ENCODE measurements at places on chromosomes 5 and 9.

GRCh38 chr9:116157436-116158138 lies 4.0 kb downstream of the PAPPA start:
- no peaks in the 10 kb centered on the region for H3K4me1 ChIP-seq
- H3K27me3 ChIP-seq = no peaks in the 10 kb centered on the region
- H3K27ac ChIP-seq = peak overlapping the region; percentile 81
- H3K4me3 ChIP-seq = peak overlapping the region; percentile 48

GRCh38 chr5:141715346-141715905 lies 33.4 kb upstream of the ARAP3 start:
- H3K27me3 ChIP-seq = no peaks in the 10 kb centered on the region
- no peak overlapping the region for H3K4me3 ChIP-seq
- DNase-seq = no peak
- H3K27ac ChIP-seq = no peak overlapping the region
- no peaks in the 10 kb centered on the region for H3K36me3 ChIP-seq
- no peaks in the 10 kb centered on the region for H3K4me1 ChIP-seq

DNA sequence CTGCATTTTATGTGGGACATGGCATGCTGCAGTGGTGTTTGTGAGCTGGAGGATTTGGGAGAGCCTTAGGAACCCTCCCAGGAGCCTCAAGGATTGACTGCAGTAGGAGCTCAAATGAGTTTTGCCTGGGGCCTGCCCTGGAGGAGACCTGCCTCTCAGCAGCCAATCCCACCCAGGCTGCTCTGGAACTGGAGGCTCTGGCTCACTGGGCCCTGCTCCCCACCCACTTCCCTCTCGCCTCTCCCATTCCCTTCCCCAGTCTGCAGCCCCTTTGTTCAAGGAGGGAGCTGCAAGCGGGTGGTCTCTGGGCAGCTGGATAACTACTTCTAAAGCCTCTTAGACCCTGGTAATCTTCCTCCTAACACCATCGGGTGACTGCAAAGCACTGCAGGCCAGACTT lies 24.2 kb downstream of the KCNIP1 start:
- DNase-seq = peak; percentile 49
- no peak overlapping the region for H3K27ac ChIP-seq
- H3K36me3 ChIP-seq = no peaks in the 10 kb centered on the region
- H3K4me1 ChIP-seq = no peaks in the 10 kb centered on the region

DNA sequence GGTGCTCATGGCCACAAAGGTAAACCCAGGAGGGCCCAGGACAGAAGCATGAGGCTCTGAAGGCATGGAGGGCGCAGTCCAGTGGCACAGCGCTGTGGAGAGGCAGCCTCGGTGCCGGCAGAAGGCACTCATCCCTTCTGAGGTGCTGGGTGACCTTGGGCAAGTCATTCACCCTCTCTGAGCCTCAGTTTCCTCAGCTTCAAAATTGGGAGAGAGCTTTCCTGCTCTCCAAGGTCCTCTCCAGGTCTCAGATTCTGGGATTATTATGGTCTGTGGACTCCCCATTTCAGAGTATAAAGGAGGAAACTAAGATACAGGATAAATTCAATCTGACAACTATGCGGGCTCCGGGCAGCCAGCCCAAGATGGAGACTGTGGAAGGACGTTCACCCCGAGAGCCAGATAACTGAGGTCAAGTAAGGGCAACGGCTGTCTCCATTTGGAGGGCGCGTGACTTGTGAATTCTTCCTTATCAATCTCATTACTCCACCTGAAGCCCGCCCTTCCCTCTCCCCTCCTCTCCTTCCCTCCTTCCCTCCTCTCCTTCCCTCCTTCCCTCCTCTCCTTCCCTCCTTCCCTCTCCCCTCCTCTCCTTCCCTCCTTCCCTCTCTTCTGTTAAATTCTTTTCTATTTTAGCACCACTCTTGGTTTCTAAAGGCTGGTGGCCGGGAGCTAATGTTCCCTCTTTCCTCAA lies 58.1 kb downstream of the LRSAM1 start:
- peaks cover 92% of the 10 kb centered on the region for H3K36me3 ChIP-seq
- no peaks in the 10 kb centered on the region for H3K27me3 ChIP-seq
- H3K27ac ChIP-seq = peak overlapping the region; percentile 77
- H3K4me3 ChIP-seq = no peak overlapping the region

DNA sequence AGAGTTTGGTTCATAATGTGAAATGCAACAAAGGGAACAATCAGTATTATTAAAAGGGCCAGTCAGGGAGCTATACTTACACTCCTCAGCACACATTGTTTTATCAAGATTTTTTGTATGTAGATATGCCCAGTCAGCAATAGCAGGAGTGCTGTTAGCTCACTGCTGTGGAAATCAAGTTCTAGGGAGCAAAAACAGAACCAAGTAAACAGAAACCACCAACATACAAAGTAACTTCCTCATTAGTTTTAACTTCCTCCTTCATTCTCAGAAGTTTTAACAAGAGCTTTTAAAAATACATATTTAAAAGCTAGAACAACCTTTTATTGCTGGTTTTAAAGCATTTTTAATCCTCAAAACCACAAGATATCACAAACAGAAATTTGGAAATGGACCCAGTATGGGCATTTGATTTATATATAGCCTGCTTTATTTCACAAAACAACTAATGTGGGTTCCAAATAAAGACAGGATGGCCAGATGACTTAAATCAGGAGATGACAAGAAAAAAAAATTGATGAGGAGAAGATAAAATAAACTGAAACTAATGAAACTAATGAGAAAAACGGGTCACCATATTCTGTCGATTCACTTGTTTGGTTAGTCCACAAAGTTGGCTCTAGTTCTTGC lies 178.5 kb downstream of the ADAMTS12 start:
- no peak for DNase-seq
- H3K4me1 ChIP-seq = peaks cover 10% of the 10 kb centered on the region
- no peaks in the 10 kb centered on the region for H3K27me3 ChIP-seq
- H3K27ac ChIP-seq = no peak overlapping the region

DNA sequence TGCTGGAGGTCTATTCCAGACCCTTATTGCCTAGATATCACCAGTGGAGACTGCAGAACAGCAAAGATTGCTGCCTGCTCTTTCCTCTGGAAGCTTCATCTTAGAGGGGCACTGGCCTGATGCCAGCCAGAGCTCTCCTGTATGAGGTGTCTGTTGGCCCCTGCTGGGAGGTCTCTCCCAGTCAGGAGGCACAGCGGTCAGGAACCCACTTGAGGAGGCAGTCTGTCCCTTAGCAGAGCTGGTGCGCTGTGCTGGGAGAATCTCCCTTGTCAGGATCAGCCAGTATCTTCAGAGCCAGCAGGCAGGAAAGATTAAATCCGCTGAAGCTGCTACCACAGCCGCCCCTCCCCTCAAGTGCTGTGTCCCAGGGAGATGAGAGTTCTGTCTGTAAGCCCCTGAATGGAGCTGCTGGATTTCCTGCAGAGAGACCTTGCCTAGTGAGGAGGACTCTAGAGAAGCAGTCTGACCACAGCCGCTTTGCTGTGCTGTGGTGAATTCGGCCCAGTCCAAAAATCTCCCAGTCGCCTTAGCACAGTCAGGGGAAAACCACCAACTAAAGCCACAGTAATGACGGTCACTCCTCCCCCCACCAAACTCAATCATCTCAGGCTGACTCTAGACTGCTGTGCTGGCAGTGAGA lies 124.1 kb downstream of the JAKMIP2 start:
- H3K27me3 ChIP-seq = no peaks in the 10 kb centered on the region
- no peak overlapping the region for H3K4me3 ChIP-seq
- H3K27ac ChIP-seq = no peak overlapping the region
- no peaks in the 10 kb centered on the region for H3K4me1 ChIP-seq

GRCh38 chr5:42592401-42593140 lies 164.0 kb upstream of the CCDC152 start:
- peaks cover 20% of the 10 kb centered on the region for H3K4me1 ChIP-seq
- H3K4me3 ChIP-seq = no peak overlapping the region
- DNase-seq = no peak
- no peaks in the 10 kb centered on the region for H3K27me3 ChIP-seq
- no peaks in the 10 kb centered on the region for H3K36me3 ChIP-seq

GRCh38 chr5:12023614-12024241 lies 119.5 kb upstream of the CTNND2 start:
- DNase-seq = no peak
- no peaks in the 10 kb centered on the region for H3K36me3 ChIP-seq
- H3K4me3 ChIP-seq = no peak overlapping the region

GRCh38 chr5:167780177-167780576 lies 511.3 kb upstream of the WWC1 start:
- DNase-seq = no peak
- no peaks in the 10 kb centered on the region for H3K4me1 ChIP-seq
- H3K4me3 ChIP-seq = no peak overlapping the region
- peak overlapping the region; percentile 1 for H3K27ac ChIP-seq

DNA sequence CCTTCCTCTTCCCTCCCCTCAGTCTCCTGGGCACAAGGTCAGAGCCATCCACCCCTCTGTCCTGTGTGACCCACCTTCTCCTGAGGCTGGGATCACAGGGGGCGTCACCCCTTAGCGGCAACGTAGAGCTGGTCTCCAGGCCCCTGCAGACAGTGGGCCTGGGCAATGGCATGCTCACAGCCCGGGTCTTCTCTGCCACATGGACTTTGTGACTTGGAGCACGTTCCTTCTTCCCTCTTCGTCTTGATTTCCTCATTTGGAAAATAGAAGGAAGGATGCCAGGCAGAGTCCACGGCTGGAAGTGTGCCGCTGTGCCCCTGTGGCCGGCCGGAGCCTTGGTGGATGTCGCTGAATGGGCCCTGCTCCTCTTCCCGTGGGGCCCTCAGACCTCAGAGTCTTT lies 10.0 kb downstream of the RXRA start:
- no peaks in the 10 kb centered on the region for H3K27me3 ChIP-seq
- H3K36me3 ChIP-seq = no peaks in the 10 kb centered on the region
- H3K4me1 ChIP-seq = no peaks in the 10 kb centered on the region

DNA sequence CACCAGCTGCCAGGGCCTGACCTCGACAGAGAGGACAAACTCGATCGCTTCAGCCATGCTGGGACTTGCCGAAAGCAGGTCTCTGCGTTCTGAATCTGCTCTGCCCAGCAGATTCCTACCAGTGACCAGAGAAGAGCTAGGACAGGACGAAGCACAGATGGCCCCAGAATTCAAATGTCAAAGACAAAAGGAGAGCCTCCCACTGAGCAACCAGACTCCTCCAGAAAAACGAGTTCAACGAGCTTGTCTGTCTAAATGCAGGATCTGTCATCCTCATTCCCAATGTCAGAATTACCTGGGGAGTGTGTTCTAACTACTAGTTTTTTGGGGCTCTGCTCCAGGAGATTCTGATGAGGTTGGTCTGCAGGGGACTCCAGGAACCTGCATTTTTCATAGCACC lies 13.4 kb downstream of the AK8 start:
- no peak overlapping the region for H3K4me3 ChIP-seq
- no peaks in the 10 kb centered on the region for H3K36me3 ChIP-seq
- H3K4me1 ChIP-seq = no peaks in the 10 kb centered on the region
- DNase-seq = no peak
- H3K27me3 ChIP-seq = no peaks in the 10 kb centered on the region
- H3K27ac ChIP-seq = no peak overlapping the region

DNA sequence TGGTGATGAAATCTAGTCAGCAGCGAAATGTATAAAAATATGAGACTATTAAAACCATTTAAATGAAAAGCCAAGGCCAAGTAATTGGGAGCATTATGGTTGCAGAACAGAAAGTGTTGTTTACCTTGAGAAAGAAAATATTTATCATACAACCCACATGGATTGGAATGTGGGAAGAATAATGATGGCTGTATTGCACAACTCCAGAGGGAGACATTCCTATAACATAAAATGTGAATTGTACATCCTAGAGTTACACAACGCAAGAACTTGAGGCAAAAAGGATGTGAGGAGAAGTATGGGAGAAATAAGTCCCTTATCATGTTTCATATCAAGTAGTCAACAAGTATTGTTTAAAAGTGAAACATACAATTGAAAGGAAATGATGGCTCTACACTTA lies 1014.0 kb upstream of the SEMA6A start:
- H3K4me1 ChIP-seq = no peaks in the 10 kb centered on the region
- no peak for DNase-seq
- no peak overlapping the region for H3K4me3 ChIP-seq
- no peaks in the 10 kb centered on the region for H3K36me3 ChIP-seq
- H3K27ac ChIP-seq = no peak overlapping the region
- H3K27me3 ChIP-seq = no peaks in the 10 kb centered on the region

DNA sequence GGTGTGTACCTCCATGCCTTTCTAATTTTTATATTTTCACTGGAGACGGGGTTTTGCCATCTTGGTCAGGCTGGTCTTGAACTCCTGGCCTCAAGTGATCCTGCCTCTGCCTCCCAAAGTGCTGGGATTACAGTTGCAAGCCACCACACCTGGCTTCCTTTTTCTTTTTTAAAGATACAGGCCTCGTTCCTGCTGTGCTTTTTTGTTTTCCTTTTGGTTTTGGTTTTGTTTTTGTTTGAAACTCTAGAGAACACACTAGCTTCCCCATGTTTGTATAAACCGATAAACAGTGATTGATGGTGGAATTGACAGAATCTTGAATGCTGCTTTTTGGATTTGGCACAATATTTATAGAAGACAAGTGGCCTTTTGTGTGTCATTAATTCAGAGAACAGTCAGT lies 1603.4 kb downstream of the MAT2B start:
- no peaks in the 10 kb centered on the region for H3K4me1 ChIP-seq
- H3K27ac ChIP-seq = no peak overlapping the region
- DNase-seq = no peak
- no peaks in the 10 kb centered on the region for H3K36me3 ChIP-seq
- no peak overlapping the region for H3K4me3 ChIP-seq
- no peaks in the 10 kb centered on the region for H3K27me3 ChIP-seq

DNA sequence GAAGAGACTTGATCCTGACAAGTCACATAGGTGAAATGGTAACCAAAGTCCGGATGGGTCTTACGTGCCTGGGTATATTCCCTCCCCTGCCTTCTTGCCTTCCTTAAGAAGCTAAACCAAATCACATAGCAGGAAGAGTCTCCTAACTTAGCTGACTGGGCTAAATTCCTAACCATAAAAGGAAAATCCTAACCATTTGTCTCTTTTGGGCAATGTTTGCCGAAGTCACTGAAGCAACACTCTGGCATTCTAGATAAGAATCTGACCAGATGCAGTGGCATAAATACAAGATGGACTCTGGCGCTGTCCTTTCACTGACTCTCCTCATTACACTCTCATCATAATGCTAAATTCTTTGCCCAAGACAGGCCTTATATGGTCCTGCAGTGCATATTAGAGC lies 625.5 kb upstream of the RORB start:
- no peaks in the 10 kb centered on the region for H3K36me3 ChIP-seq
- H3K4me3 ChIP-seq = no peak overlapping the region
- H3K27ac ChIP-seq = no peak overlapping the region
- no peak for DNase-seq
- H3K4me1 ChIP-seq = no peaks in the 10 kb centered on the region

All from tibial artery (tissue), 4 donors.